Fibroblast of skin of back (primary cell): ENCODE measurements at places on chromosomes 3 and 15.

DNA sequence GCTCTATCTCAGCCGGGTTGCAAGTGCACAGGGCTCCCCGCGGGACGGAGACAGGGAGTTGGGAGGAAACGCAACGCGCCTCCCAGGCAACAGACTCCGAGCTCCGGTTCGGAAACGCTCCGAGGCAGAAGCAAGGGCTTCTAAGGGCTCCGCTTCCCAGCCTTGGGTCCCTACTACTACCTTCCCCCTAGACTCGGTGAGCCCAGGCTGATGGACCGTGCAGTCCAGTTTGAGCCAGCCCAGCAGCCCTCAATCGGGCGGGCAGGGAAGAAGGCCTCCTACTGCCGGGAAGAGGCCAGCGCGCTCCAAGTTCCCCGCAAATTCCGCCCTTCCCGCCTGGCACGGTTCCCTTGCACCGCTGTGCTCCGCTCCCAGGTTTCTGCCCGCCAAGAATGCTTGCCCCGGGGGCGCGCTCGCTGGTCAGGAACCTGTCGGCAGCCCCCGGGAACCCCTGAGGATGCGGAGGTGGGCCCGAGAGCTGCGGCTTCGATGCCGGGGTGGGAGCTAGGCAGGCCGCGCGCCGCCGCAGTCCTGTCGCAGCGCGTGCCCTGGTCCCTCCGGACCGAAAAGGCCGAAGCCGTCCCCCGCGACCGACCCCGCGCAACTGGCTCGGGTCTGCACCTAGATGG lies 728 bp downstream of the TRANK1 start:
- peak; percentile 51 for DNase-seq

GRCh38 chr3:136135039-136135802 lies 60.9 kb downstream of the MSL2 start:
- no peak for DNase-seq

DNA sequence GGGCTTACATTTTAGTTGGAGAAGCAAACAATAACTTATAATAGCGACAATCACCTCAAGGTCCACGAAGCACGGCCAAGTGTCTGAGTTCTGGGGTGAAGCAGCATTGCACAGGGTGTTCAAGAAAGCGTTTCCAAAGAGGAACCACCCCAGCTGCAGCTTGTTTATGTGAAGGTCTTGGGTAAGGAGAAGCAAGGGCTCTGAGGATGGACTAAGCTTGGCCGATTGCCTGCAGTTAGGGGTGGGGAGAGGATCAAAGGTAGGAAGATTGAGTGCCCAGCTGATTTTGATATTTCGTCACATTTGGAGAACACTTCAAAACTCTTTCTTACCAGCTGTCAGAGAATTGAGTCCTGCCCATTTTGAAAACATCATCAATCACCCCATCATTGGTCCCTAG lies 321.6 kb upstream of the DNAJC19 start:
- no peak for DNase-seq

DNA sequence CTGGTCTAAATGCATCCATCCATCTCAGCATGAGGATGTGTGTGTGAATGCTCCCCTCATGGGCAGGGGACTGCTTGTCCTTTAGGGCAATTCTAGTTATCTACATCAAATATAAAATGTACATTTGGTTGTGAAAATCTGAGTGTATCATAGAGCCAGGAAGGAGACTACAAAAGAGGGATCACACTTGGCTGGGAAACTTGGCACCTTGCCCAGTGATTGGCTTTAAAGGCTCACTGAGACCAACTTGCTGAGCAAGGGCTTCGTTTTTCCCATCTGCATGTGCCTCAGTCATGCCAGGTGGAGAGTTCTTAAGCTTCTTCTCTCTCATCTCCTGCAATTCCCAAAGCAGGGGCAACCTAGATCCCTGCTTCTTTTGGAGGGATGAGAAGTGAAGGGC lies 5.2 kb downstream of the CAPN3 start:
- no peak for DNase-seq

DNA sequence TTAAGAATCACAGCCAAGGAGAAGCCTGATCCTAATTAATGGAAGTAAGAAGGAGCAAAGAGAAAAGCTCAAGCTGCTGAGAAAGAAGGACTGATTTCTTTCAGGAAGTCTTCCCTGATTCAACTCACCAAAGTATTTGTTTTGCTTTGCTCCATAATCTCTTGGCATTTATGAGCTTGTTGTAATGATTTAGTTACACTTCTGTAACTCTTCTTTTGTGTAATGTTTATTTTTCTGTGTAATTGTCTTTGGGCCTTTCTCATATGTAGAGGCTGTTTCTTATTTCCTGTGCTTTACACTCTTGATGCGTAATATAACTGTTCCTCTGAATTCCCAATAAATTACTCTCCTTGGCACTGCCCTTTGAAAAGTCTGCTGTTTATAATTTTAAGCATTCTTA lies 80.0 kb downstream of the COL6A5 start:
- peak; percentile 8 for DNase-seq

- DNase-seq, result no peak
These were observed 401.2 kb upstream of the NR2F2 start for GRCh38 chr15:95929232-95929846.

GRCh38 chr3:63998852-63999754 lies 24.2 kb downstream of the PSMD6 start:
- no peak for DNase-seq

DNA sequence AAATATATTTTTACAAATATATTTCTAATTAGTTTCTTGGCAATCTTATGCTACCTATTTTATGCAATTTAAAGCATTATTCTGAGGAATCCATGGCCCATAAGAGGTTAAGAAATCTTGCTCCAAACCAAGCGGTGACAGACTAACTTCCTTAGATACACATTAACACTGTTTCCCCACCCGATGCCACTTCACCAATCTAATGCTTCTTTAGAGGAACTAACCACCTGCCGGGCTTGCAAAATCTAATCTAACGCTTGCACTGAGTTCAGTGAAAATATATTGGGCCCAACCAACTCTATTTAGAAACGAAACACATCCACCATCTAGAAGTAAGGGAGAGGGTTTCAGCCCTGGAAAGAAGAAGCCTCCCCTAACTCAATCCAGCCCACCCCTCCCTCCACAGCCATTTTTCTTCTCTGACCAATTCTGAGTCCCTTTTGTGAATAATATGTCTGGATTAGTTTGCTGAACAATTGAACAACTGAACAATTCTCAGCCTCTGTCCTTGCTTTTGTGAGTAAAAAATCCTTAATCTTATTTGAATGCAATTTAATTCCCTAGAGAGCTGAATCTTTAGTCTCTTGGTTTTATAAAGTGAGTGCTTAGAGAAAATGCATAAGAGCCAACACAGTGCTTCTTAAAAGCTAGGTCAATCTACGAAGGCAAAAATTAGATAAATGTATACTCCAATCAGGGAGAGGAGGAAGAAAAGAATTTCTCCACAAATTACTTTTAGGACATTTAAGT lies 150.4 kb upstream of the ADAMTS9 start:
- no peak for DNase-seq

- DNase-seq, result peak; percentile 52
These were observed 243.6 kb upstream of the LYSMD4 start for GRCh38 chr15:99976811-99977271.

GRCh38 chr3:41716471-41716870 lies 245.4 kb downstream of the ULK4 start:
- DNase-seq, result peak; percentile 35

- no peak for DNase-seq
These were observed 2.8 kb upstream of the MCTP2 start for GRCh38 chr15:94228611-94229010.

GRCh38 chr15:49242820-49243219 lies 72.8 kb downstream of the GALK2 start:
- peak; percentile 65 for DNase-seq

- DNase-seq, result no peak
These were observed 39.5 kb upstream of the GOLGA6B start for GRCh38 chr15:72614810-72615532.

DNA sequence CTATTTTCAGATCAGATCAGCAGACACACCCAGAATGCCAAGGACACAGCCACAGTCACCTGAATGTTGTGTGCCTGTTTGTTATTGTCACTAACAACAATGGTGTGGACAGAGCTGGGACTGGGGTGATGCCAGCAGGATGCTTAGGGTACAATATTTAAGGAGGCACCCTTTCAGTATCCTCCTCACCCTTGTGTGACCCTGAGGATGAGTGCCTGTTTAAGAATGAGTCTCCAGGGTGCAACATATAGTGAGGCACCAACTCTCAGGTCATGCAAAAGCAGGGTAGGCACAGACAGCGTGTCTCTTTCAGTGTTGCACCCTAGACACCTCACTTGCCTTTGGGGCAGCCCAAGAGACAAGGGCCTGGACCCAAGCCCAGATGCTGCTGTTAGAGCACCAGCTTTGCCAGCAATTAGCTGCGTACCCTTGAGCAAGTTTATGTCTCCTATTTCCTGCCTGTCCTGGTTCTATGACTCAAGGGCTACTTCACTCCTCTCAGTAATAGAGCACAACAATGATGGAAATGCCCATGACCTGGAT lies 122.6 kb downstream of the AQP9 start:
- no peak for DNase-seq

GRCh38 chr3:82942041-82942440 lies 1180.6 kb upstream of the GBE1 start:
- DNase-seq, result no peak

GRCh38 chr15:31277335-31278060 lies 49.1 kb upstream of the KLF13 start:
- DNase-seq, result no peak
